ENCODE measurements at places on chromosomes 3 and 15.

DNA sequence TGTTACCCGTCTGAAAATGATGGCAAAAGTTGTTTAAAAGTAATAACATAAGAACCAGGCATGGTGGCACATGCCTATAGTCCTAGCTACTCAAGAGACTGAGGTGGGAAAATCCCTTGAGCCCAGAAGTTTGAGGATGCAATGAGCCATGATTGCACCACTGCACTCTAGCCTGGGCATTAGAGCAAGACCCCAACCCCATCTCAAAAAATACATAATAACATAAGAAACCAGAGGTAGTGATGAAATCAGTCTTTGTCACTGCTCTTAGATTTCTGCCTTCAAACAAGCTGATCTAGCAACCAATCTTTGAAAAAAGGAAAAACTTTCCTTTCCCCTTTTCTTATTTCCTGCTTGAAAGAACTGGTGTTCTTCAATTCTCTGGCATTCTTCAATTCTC is 71.3 kb downstream of the TMCC1 start:
- no peak for DNase-seq

DNA sequence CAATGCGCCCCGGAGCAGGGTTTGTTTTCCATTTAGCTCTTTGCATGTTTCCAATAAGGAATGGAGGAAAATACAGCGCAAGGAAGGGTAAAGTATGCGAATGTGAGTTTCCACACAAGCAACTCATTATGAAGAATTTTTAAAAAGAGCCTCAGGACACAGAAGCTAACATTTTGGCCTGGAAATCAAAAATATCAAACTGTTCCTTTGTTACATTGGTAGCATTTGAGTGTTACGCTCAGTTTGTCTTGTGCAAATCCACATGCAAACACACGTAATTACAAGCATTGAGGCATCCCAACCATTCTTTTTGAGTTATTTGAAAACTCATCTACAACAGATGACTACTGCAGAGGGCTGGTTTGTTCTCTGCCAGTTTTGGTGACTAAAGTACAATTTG is 93.0 kb upstream of the SNRPA1 start:
- no peak for DNase-seq

DNA sequence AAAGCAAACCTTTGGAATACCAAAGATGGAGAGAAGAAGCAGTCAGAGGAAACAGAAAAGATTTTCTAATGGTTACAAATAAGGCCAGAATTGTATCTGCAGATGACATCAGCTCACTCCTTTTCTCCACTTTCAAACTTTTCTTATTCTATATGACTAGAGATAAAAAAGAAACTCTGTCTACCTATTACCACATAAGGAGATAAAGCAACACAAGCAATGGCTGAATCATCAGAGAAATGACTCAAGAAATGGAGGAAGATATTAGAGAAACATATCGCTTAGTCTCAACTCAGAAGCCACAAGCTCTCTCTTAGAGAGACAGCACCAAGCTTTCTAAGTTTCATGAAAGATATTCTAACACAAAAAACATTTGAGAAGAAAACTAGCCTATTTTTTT is 784.0 kb downstream of the ZPLD1 start:
- no peak for DNase-seq

- no peak for DNase-seq
Observed at GRCh38 chr3:99474776-99475175, 163.6 kb upstream of the COL8A1 start.

- no peak for DNase-seq
Observed at GRCh38 chr3:127337911-127338531, 50.2 kb upstream of the PRR20G start.

DNA sequence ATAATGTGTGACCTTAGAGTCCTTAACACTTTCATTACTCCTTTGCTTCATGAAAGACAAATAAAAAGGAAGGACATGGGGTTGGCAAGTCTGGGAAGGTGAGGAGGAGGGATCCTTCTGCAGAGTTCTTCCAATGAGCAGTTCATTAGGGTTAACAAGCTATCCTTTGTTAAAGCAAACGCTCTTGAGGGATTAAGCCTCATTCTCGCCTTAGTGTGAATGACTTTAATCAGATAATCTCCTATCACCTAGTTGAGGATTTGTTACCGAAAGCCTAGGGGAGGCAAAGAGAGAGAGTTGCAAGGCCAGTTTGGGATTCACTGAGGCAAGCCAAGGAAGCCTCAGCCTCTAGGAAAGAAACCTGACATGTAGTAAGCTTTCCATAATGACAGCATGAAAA is 7.4 kb upstream of the MBNL1 start:
- no peak for DNase-seq

DNA sequence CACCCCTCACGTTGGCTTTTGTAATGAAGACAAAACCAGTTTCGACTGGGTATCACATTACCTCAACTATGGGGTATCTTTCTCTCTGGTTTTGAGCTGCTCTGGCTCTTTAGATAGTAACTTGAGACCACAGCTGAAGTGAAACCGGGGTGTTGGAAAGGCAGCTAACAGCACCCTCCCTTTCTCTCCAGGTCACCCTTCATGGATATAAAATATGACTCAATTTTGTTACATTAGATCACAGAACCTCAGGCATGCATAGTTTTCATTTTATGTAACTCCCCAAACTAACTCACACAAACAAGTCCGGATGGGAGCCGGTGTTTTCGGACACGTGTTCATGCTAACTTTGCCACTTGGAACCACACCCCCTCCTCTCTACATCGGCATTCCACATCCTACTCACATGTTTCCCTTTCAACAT is 90.7 kb downstream of the NR2F2 start:
- DNase-seq, result no peak

DNA sequence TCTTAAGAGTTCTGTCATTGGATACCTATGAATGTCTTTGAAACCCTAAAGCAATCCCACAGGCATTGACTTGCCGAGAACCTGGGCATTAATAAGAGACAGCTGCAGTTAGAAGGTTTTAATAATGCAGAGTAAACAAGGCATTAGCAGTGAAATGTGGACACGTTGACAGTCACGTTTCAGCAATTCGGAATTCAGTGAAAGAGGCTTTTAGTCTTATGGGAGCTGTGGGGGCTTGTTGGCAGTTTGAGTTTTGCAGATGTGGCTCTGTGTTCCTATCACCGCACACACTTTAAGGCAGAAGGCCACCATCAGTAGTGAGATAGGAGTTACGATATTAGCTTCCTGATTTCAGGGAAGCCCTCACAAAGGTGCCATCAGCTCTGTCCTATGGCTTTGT is 145.2 kb upstream of the NUDT16 start:
- no peak for DNase-seq

- no peak for DNase-seq
Observed at GRCh38 chr3:108092501-108092900, 1.7 kb upstream of the CD47 start.

- no peak for DNase-seq
Observed at GRCh38 chr3:77746892-77747291, 707.0 kb downstream of the ROBO2 start.

GRCh38 chr3:94001191-94001590 is 21.2 kb downstream of the ARL13B start:
- no peak for DNase-seq

GRCh38 chr15:52348056-52348745 is 52.6 kb upstream of the MYO5C start:
- DNase-seq, result no peak

DNA sequence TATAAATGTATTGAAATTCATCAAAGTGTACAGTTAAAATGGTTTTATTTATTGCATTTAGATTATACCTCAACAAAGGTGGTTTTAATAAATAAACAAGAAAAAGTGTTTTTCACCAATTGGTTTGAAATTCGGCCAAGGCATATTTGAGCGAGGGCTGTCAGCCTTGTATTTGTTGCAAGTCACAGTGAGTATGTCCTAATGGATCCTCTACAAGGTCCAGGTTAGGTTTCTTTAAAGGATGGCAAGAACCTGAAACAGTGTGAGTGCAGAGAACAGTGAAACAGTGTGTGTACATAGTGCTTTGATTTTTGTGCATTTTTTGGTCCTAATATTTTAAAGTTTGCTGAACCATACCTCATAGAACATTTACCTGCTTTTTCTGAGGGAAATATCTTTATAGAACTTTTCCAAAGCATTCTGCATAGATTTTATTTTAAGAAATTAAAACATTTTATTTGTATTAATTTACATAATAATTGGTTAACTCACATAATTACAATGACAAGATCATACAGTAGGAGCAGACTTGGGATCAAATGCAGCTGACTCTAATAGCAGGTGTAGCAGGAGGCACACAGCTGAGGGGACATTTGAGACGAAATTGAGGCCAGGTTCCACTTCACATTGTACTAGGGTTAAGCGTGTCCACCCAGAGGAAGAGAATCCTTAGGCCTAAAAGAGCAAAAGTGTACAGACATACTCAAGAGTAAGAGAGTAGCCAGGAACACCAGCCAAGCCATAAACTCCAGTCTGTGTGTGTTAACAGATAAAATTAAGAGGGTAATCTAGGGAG is 428.8 kb upstream of the TPRG1 start:
- no peak for DNase-seq

Data from CD4-positive, alpha-beta T cell treated with Interleukin-12 subunit alpha and Interleukin-12 subunit beta, for 1 hour (primary cell).